ENCODE measurements at places on chromosomes 5 and 9. TPM values are rescaled to one million over a fixed set of nuclear protein-coding genes. Genes with fewer than 3 reads are reported as not detected.

KCNT1 gene
- polyA plus RNA-seq: 0.06 TPM

LCP2 gene
- polyA plus RNA-seq: 2.4 TPM

SPATA24 gene
- polyA plus RNA-seq: 6.0 TPM

TXNDC8 gene
- polyA plus RNA-seq: not detected

IL11RA gene
- 7.1 TPM for polyA plus RNA-seq

OTP gene
- polyA plus RNA-seq: not detected

Data from esophagus (tissue), 2 donors.